Right lobe of liver (tissue), 6 donors: ENCODE measurements at places on chromosomes 16 and 17.

DNA sequence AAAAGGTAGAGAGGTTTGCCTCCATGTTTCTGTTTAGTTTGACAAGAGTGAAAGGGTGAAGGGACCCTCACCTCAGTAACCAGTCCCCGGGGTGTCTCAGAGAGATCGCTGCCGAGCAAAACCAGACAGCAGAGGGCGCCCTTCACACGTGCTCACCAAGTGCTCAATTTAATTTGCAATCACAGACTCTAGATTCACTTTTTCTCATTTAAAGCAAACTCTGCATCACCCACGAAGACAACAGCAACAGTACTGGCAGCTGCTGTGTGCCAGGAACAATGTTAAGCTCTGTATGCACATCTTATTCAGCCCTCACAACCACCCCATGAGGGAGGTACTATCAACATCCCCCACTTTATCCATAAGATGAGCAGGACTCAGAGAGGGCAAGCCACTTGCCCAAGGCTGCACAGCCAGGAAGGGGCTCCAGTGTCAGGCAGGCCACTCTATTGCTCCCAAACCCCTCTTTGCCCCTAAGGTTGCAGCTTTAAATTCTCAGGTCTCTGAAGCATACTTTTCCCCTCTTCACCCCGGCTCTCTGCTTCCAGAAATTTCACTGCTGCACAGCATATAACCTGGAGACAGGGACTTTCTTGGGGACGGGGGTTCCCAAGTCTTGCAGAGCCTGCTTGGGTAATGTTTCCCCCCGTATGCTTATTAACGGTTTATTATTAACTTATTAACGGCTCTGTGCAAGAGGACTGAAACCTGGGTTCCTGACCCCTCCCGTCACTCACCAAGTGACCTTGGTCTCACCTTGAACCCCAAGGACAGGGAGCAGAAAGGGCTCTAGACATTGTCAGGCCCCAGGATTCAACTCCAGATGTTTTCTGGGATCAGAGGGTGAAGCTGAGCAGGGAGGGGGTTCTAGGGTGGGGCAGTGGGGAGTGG, 70.9 kb downstream of the CNGB1 start:
- peak; percentile 78 for DNase-seq

DNA sequence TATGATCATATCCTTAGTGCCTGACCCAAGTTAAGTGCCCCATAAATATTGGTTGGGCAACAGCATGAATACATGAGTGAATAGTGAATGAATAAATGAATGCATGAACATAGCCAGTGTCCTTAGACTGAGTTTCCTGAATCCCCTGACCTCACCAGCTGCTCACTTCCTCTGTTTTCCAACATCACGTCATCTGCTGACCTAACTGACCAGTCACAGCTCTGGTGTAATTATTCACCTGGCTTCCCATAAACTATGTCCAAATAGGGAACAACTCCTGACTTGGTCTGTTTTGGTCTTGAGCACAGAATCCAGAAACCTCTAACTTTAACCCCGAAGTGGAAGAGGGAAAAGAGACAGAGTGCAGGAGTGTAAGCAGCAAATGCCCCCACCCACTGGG, 83.4 kb downstream of the ASIC2 start:
- DNase-seq = no peak

GRCh38 chr17:2068031-2068518, 13.2 kb downstream of the HIC1 start:
- no peak for DNase-seq

GRCh38 chr17:52201767-52202519, 43.4 kb upstream of the CA10 start:
- no peak for DNase-seq

DNA sequence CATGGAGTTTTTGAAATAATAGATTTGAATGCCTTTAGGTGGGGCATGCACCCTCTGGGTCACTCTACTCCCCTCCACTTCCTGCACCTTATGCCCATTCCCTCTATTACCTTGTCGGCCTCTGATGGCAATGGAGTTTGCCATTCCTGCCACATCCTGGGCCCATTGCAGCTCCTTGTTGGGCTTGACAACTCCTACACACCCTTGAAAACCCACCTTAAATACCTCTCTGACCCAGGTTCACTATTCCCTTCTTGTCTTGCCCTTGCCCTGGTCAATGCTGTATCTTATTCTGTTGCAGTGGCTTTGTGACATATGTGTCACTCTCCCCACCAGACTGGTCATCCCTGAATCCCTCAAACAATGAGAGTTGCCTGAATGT, 2.4 kb downstream of the CCR7 start:
- DNase-seq = no peak

- no peak for DNase-seq
Measured at GRCh38 chr17:74682028-74682427, 30.7 kb downstream of the CD300LF start.

DNA sequence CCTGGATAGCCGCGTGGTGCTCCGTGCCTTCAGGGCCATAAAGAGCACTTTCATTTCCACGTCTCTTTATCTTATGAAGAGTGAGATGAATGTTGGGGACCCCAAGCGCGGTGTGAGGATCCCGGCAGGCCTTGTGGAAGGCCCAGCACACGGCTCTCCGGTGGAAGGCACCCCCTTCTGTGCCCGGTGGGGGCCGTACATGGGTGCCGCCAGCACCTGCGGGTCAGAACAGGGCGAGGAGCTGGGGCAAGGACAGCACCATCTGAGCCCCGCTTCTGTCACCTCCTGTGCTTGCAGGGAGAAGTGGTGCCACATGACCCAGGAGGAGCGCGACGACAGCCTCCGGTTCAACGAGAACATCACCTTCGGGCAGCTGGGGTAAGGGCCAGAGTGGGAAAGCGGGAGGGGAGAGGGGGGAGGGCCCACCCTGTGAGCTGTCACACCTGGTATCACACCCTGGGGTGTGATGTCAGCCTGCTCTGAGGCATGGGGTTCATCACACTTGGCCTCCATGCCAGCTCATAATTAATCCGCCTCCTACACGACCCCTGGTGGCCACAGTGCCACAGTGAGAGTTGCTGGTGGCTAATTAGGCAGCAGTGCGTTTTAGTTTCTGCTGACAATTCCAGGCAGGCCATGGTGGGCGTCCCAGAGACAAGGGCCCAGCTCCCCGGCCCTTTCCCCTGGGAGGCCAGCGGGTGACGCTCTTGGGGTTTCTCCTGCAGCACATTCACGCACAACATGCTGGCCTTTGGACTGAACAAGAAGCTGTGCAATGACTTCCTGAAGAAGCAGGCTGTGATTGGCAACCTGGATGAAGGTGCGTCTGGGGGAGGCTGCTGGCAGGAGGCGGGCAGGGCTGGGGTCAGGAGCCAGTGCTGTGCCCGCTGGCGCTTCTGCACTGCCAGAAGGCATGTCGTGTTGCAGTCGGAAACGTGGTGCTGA, 25.7 kb downstream of the CIBAR2 start:
- DNase-seq = peak; percentile 66
